ENCODE measurements at places on chromosomes 12 and 14. TPM values are rescaled to one million over a fixed set of nuclear protein-coding genes. Genes with fewer than 3 reads are reported as not detected.

DNA sequence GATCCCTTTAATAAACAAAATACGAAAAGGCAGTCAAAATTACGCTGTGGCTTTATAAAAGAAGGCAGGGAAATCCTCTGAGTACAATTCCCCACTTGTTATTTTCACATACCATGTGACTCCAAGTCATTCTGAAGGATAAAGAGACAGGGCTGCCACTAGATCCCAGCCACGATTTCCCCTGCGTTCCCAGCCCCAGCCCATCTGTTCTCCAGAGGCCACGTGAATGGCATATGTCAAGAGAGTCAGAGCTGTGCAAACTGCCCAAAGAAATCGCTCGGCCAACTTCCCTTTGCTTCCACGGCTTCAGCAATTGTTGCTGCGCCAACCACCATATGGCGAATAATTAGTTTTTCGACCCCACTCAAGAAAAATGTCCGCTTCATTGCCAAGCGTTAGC lies 161.3 kb downstream of the C12orf42 start:
- H3K27me3 ChIP-seq, result no peaks in the 10 kb centered on the region
- no peaks in the 10 kb centered on the region for H3K36me3 ChIP-seq
- H3K27ac ChIP-seq, result no peak overlapping the region

DNA sequence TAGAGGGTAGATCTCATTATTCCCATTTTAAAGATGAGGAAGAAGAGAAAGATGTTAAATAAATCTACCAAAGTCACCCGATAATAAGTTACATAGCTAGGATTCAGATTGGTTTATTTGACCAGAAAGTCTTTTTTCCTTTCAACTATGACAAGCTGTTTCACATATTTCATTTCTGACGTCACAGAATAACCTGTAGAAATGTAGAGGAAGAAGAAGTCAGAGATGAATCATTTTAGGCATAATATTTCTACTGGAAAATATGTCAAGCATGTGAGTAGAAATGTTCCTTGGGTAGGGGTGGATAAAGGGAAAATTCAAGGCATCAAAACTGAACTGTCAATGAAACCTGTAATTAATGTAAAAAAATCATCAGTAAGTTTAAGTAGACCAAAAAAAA lies 107.0 kb downstream of the MGST1 start:
- H3K27ac ChIP-seq, result no peak overlapping the region
- DNase-seq, result no peak

- H3K4me1 ChIP-seq, result no peaks in the 10 kb centered on the region
- H3K36me3 ChIP-seq, result no peaks in the 10 kb centered on the region
- no peak overlapping the region for H3K27ac ChIP-seq
Observed at GRCh38 chr12:19726592-19726991, 287.3 kb downstream of the AEBP2 start.

- H3K4me3 ChIP-seq, result no peak overlapping the region
- H3K4me1 ChIP-seq, result no peaks in the 10 kb centered on the region
- no peak overlapping the region for H3K27ac ChIP-seq
- no peaks in the 10 kb centered on the region for H3K36me3 ChIP-seq
- no peak for DNase-seq
Observed at GRCh38 chr12:32947206-32948067, 50.9 kb upstream of the PKP2 start.

The HOTAIR gene
- not detected for total RNA-seq

- H3K36me3 ChIP-seq, result peaks cover 59% of the 10 kb centered on the region
- H3K27me3 ChIP-seq, result no peaks in the 10 kb centered on the region
- no peak overlapping the region for H3K4me3 ChIP-seq
- no peak for DNase-seq
- H3K4me1 ChIP-seq, result peaks cover 16% of the 10 kb centered on the region
Observed at GRCh38 chr12:71626768-71627167, 36.9 kb downstream of the ZFC3H1 start.

DNA sequence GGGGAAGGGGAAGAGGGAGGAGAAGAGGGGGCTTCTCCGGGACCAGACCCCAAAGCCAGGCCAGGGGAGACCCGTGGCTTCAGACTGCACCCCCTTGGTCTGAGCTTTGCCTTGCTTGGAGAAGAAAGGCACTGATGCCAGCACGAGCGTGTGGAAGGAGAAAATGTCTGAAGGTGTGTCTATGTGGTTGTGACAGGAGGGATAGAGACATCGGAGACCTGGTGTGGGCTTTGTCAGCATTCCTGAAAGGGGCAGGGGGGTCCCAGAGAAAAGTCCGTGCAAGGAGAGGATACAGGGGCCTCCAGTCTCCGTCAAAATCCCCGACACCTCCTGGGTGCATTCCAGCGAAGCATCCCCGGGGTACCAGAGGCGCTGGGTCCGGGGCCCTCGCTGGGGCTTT lies 139.0 kb upstream of the LHX5 start:
- H3K27me3 ChIP-seq, result peaks cover 42% of the 10 kb centered on the region
- no peaks in the 10 kb centered on the region for H3K4me1 ChIP-seq
- no peak for DNase-seq
- no peak overlapping the region for H3K4me3 ChIP-seq
- H3K27ac ChIP-seq, result no peak overlapping the region

The HELB gene
- total RNA-seq, result 19.1 TPM

The CCND2 gene
- 492 TPM for total RNA-seq

DNA sequence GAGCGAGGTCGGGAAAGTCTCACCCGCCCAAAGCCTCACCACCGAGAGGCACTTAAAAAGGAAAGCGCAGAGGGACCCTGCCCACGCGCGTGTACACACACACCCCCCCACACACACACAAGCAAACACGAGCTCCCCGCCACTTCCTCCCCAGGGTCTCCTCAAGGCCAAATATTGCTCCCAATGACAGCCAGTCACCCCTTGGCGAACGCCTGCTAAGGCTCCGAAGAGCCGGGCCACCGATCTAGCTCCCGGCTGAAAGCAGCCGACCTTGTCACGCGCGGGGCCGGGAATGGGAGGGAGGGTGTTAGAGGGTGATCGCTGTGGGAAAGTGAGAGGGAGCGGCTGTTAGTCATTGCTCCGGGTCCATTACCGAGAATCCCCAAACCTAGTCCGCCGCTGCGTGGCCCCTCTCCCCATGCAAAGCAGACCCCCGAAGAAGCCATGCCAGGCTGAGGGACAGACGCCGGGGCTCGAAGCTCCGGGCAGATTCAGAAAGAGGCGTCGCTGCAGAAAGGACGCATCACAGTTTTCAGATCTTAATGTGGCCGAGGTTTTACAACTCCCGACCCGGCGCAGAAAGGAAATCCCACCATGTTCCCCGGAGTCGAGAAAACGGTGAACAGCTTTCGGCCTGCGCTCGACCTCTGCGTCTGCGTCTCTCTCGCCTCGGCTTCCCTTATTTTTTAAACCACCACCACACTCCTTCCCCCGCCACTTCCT lies 2.6 kb downstream of the BMP4 start:
- DNase-seq, result no peak
- H3K4me1 ChIP-seq, result peaks cover 27% of the 10 kb centered on the region

The FITM1 gene
- total RNA-seq, result 0.77 TPM

The SLC7A7 gene
- 0.58 TPM for total RNA-seq

- no peak overlapping the region for H3K4me3 ChIP-seq
- H3K27me3 ChIP-seq, result no peaks in the 10 kb centered on the region
- H3K27ac ChIP-seq, result no peak overlapping the region
- H3K36me3 ChIP-seq, result no peaks in the 10 kb centered on the region
Observed at GRCh38 chr12:105888696-105889095, 250.1 kb downstream of the NUAK1 start.

The WIF1 gene
- total RNA-seq, result not detected

DNA sequence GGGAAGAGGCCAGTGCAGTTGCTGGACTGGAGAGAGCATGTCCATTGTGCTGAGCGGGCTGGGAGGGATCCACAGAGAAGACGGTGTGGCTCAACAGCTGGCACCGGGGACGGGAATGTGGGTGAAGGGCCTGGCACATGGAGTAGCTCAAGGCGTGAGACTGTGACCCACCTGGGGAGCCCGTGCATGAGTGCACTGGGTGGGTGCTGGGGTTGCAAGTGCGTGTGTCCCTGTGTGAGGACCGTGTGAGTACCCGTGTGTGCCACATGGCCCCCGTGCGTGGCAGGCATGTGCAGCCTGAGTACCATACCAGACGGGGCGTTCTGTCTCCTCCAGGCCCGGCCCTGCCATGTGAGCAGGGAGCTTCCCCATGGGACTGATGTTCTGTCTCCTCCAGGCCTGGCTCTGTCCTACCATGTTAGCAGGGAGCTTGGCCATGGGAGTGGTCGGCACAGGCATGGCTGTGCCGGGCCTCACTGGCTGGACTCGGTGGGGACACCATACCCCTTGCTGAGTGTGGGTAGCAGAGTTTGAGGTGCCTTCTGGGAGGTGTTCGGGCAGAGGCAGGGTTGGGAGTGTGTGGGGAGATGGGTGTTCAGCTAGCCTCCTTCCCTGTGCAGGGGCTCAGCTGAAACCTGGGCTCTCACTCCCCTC lies 234.4 kb downstream of the TMEM121 start:
- DNase-seq, result no peak
- no peaks in the 10 kb centered on the region for H3K4me1 ChIP-seq
- no peak overlapping the region for H3K4me3 ChIP-seq
- no peak overlapping the region for H3K27ac ChIP-seq
- peaks cover 8% of the 10 kb centered on the region for H3K27me3 ChIP-seq

GRCh38 chr12:124097701-124098100 lies 124.7 kb downstream of the ZNF664 start:
- DNase-seq, result no peak
- H3K4me1 ChIP-seq, result no peaks in the 10 kb centered on the region
- no peaks in the 10 kb centered on the region for H3K36me3 ChIP-seq
- peaks cover 6% of the 10 kb centered on the region for H3K27me3 ChIP-seq
- H3K4me3 ChIP-seq, result no peak overlapping the region

DNA sequence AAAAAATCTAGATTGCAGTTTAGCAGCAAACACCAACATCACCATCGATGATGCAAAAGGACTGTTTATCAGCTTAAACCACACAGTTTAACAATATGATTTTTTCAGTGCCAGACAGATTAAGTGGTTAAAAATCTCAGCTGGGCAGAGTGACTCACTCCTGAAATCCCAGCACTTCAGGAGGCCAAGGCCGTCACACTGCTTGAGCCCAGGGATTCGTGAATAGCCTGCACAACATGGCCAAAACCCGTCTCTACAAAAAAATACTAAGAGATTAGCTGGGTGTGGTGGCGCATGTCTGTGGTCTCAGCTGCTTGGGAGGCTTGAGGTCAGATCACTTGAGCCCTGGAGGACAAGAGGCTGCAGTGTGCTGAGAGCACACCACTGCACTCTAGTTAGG lies 8.9 kb downstream of the RSRC2 start:
- DNase-seq, result no peak
- peak overlapping the region; percentile 36 for H3K27ac ChIP-seq

DNA sequence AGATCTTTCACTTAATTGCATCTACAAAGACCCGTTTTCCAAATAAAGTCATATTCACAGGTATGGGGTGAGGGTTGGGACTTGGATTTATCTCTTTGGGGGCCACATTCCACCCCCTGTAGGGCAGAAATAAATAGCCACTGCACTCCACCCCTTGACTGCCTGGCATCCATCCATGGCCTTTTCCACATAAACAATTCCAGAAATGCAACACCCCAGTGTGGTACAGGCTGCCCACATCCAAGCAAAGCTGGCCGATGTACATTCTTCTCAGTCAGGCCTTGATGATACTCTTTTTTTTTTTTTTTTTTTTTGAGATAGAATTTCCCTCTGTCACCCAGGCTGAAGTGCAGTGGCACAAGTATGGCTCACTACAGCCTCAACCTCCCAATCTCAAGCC lies 12.9 kb downstream of the DGLUCY start:
- peaks cover 79% of the 10 kb centered on the region for H3K36me3 ChIP-seq
- no peaks in the 10 kb centered on the region for H3K27me3 ChIP-seq
- no peak overlapping the region for H3K4me3 ChIP-seq
- DNase-seq, result no peak
- no peak overlapping the region for H3K27ac ChIP-seq

DNA sequence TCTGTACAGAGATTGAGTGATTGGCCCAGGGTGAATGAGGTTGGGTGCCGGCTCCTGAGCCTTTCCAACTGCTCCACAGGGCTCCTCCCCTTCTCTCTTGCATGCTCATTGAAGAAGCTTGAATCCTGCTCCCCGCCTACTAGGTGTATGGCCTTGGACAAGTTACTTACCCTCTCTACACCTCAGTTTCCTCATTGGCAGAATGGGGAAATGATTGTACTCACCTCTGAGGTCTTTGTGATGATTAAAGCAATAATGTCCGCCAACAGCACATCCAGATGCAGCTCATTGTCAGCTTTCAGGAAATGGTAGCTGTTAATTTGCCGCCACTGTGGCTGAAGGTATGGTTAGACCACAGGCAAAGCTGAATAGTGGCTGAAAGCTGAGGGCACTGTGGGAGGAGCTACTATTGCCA lies 174.1 kb downstream of the CRADD start:
- H3K27ac ChIP-seq, result peak overlapping the region; percentile 79
- H3K36me3 ChIP-seq, result peaks cover 13% of the 10 kb centered on the region
- H3K27me3 ChIP-seq, result peaks cover 15% of the 10 kb centered on the region
- H3K4me1 ChIP-seq, result peaks cover 66% of the 10 kb centered on the region

- H3K4me1 ChIP-seq, result no peaks in the 10 kb centered on the region
- H3K27me3 ChIP-seq, result peaks cover 17% of the 10 kb centered on the region
- DNase-seq, result no peak
- no peak overlapping the region for H3K27ac ChIP-seq
- no peaks in the 10 kb centered on the region for H3K36me3 ChIP-seq
- H3K4me3 ChIP-seq, result no peak overlapping the region
Observed at GRCh38 chr12:30829876-30830275, 75.1 kb upstream of the CAPRIN2 start.

- H3K27ac ChIP-seq, result peak overlapping the region; percentile 100
- no peaks in the 10 kb centered on the region for H3K27me3 ChIP-seq
- peak overlapping the region; percentile 98 for H3K4me3 ChIP-seq
- H3K36me3 ChIP-seq, result peaks cover 39% of the 10 kb centered on the region
- peak; percentile 96 for DNase-seq
Observed at GRCh38 chr12:49741882-49742620, 694 bp downstream of the TMBIM6 start.

The TAS2R10 gene
- 0.29 TPM for total RNA-seq

GRCh38 chr14:96627386-96627785 lies 125.2 kb downstream of the PAPOLA start:
- no peak overlapping the region for H3K27ac ChIP-seq
- H3K4me1 ChIP-seq, result no peaks in the 10 kb centered on the region
- H3K27me3 ChIP-seq, result peaks cover 4% of the 10 kb centered on the region
- no peak overlapping the region for H3K4me3 ChIP-seq
- no peaks in the 10 kb centered on the region for H3K36me3 ChIP-seq

The SOS2 gene
- 18.0 TPM for total RNA-seq

GRCh38 chr12:49227713-49228112 lies 37.2 kb upstream of the TUBA1C start:
- H3K4me3 ChIP-seq, result no peak overlapping the region
- DNase-seq, result no peak
- peaks cover 6% of the 10 kb centered on the region for H3K27me3 ChIP-seq
- no peak overlapping the region for H3K27ac ChIP-seq
- no peaks in the 10 kb centered on the region for H3K36me3 ChIP-seq
- H3K4me1 ChIP-seq, result no peaks in the 10 kb centered on the region

- H3K4me3 ChIP-seq, result no peak overlapping the region
- H3K4me1 ChIP-seq, result no peaks in the 10 kb centered on the region
Observed at GRCh38 chr12:5013266-5013730, 30.4 kb upstream of the KCNA5 start.

GRCh38 chr12:65656891-65657351 lies 167.4 kb upstream of the HMGA2 start:
- H3K4me3 ChIP-seq, result no peak overlapping the region
- no peak overlapping the region for H3K27ac ChIP-seq
- DNase-seq, result no peak
- H3K36me3 ChIP-seq, result no peaks in the 10 kb centered on the region

GRCh38 chr14:64771161-64771560 lies 66.9 kb downstream of the PLEKHG3 start:
- H3K36me3 ChIP-seq, result no peaks in the 10 kb centered on the region
- DNase-seq, result no peak
- no peaks in the 10 kb centered on the region for H3K27me3 ChIP-seq
- H3K4me1 ChIP-seq, result peaks cover 2% of the 10 kb centered on the region

- H3K4me1 ChIP-seq, result no peaks in the 10 kb centered on the region
- H3K27me3 ChIP-seq, result peaks cover 5% of the 10 kb centered on the region
- no peak overlapping the region for H3K4me3 ChIP-seq
- DNase-seq, result no peak
- H3K27ac ChIP-seq, result no peak overlapping the region
Observed at GRCh38 chr14:95910628-95911027, 34.0 kb downstream of the TUNAR start.

The MUCL1 gene
- total RNA-seq, result not detected

Measured in activated CD8-positive, alpha-beta memory T cell treated with anti-CD3 and anti-CD28 coated beads, Interleukin-2, amount 10 ng/mL, durations not matched to agents 7 days and 5 days (primary cell).